Temporal lobe (tissue), 4 donors: ENCODE measurements at places on chromosomes 7 and 10. TPM values are rescaled to one million over a fixed set of nuclear protein-coding genes. Genes with fewer than 3 reads are reported as not detected.

Gene SPDYE6
- total RNA-seq, result not detected

Gene STOX1
- 6.4 TPM for total RNA-seq

Gene DGKI
- 92.0 TPM for total RNA-seq

Gene EBLN1
- not detected for total RNA-seq

Gene OR6B1
- not detected for total RNA-seq

Gene BAMBI
- total RNA-seq, result 3.0 TPM

Gene ZNF503
- total RNA-seq, result 0.98 TPM

Gene LIPM
- not detected for total RNA-seq

Gene AMPH
- 47.0 TPM for total RNA-seq

Gene WDFY4
- total RNA-seq, result 0.49 TPM

Gene PLPP4
- total RNA-seq, result 15.0 TPM

Gene AGR2
- 0.49 TPM for total RNA-seq

Gene TMEM130
- total RNA-seq, result 8.9 TPM

Gene EFCAB10
- total RNA-seq, result 2.7 TPM

Gene GNG11
- 5.4 TPM for total RNA-seq

Gene SGPL1
- total RNA-seq, result 33.7 TPM

Gene WNT8B
- not detected for total RNA-seq

Gene PKD2L1
- 0.25 TPM for total RNA-seq

Gene PTPRZ1
- total RNA-seq, result 359 TPM

Gene TMEM236
- under 0.01 TPM for total RNA-seq

Gene SFRP5
- 1.2 TPM for total RNA-seq

Gene GRK5
- 11.6 TPM for total RNA-seq

Gene CREB5
- total RNA-seq, result 6.1 TPM

Gene LIPK
- not detected for total RNA-seq

Gene CYP17A1
- not detected for total RNA-seq

Gene MBL2
- not detected for total RNA-seq
